ENCODE measurements at places on chromosomes 6 and 20. TPM values are rescaled to one million over a fixed set of nuclear protein-coding genes. Genes with fewer than 3 reads are reported as not detected.

L3MBTL1 gene
- 4.6 TPM for total RNA-seq

GRCh38 chr20:41734506-41734945 lies 116.3 kb upstream of the CHD6 start:
- no peak for DNase-seq

DNA sequence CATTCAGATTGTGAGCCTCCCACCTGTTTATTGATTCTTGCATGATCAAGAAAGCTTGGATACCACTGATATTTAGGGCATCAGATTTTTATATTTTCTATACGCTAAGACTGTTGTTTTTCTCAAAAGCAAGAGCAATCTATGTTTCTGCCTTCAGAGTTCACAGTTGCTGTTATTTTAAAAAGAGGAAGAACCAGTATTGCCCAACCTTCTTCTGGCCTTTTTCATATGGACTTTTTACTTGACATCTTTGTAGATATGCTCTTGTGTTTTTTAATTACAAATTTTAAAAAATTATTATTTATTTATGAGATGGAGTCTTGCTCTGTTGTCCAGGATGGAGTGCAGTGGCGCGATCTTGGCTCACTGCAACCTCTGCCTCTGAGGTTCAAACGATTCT lies 28.9 kb downstream of the SLC17A5 start:
- DNase-seq: no peak

OGFR gene
- total RNA-seq: 45.7 TPM

- no peak for DNase-seq
These were observed 12.6 kb downstream of the DUSP22 start for GRCh38 chr6:304833-305370.

GRCh38 chr20:38723848-38724625 lies at the start of gene SLC32A1:
TSS of gene SLC32A1 (plus strand) at chr20:38724486. CDS start at chr20:38724725, 239 bp downstream.
- DNase-seq: no peak

DNA sequence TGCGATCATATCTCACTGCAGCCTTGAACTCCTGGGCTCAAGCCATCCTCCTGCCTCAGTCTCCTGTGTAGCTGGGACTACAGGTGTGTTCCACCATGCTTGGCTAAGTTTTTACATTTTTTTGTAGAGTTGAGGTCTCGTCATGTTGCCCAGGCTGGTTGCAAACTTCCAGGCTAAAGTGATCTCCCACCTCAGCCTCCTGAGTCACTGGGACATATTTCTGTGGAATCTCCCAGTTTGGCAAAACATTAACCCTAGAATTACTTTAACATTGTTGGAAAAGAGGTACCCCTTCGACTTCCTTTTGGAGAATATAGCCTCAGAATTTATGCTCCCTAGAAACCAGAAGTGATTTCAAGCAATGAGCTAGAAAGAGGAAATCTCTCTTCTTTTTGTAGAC lies 57.2 kb downstream of the SHLD1 start:
- no peak for DNase-seq

EPHA7 gene
- total RNA-seq: not detected

GRCh38 chr6:41475164-41475563 lies 71.0 kb upstream of the FOXP4 start:
- DNase-seq: no peak

SLC22A1 gene
- 0.49 TPM for total RNA-seq

DNA sequence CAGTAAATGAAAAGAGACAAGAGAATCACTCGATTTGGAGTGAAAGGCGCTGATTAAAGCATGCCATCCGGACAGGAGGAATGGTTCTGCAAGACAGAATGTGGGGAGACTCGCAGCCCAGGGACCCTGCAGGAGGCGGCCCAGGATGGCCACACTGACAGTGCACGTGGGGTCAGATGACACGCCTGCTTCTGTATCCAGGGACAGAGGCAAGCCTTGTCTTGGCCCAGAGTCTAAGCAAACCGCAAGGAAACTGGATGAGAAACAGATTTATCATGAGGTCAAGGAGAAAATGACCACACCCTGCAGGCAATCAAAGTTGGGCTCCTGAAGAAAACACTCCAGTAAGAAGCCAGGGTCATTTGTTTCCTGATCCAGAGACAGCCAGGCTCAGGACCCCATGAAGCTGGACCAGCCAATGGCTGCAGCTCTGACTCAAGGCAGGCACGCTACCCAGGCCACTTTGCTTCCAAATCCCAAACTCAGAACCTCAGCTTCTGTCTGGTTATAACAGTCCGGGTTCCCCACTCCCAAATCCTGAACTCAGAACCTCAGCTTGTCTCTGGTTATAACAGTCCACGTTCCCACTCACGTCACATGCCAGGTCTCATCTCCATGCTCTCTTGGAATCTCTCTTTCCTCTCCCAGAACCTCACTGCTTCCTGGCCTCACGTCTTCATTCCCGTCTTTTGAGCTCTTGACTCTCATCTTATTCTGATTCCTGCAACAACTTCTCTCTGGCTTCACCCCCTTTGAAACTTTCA lies 144.9 kb upstream of the THBS2 start:
- no peak for DNase-seq

GRCh38 chr20:57056651-57057050 lies 209.8 kb downstream of the BMP7 start:
- no peak for DNase-seq

DNA sequence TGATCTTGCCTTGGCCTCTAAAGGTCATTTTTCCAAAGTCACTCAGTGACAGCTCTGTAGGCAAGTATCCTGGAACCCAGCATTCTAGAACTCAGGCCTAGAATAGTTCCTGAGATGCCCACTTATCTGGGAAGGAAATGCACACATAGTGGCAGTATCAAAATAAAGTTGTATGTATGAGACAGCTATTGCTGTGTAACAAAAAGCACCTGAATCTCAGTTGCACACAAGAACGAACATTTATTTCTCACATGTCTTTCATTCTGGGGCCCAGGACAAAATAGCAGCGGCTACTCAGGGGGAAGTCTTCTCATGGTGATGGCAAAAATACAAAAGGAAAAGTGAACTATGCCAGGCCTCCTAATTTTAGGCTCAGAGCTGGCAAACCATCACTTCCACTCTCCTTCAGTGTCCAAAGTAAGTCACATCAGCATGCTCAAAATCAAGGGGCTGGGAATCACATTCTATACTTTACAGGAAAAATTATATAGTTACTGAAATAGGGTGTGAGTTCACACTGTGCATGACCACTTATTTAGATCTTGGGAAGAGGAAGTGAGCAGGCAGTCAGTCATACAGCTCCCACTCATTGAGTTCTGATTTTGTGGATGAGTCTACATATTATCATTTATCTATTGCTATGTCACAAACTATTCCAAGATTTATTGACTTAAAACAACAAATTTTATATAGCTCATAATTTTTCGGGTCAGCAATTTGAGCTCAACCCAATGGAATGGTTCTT lies 133.7 kb upstream of the RIN2 start:
- no peak for DNase-seq

OPRM1 gene
- not detected for total RNA-seq

SOX12 gene
- 4.7 TPM for total RNA-seq

GRCh38 chr6:167734662-167735083 lies 92.0 kb upstream of the AFDN start:
- no peak for DNase-seq

KCNK17 gene
- total RNA-seq: not detected

DNA sequence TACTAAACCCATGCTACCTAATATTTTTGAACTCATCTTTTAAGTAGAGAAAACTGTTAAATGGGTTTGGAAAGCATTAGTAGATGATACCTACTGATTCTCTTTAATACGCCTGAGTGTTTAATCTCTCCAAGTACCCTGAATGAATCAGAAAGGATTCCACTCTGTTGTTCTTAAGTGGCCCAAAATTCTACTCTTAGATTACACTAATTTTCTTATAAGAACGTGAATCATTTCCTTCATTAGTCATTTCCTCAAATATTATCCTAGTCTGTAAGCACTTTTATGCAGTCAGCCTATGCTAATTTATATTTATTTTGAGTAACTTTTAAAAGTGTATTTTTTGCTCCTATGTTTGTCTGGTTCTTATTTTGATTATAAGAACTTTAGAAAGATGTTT lies 380.0 kb downstream of the BTBD9 start:
- DNase-seq: no peak

ALDH8A1 gene
- 0.85 TPM for total RNA-seq

GLP1R gene
- total RNA-seq: not detected

DNA sequence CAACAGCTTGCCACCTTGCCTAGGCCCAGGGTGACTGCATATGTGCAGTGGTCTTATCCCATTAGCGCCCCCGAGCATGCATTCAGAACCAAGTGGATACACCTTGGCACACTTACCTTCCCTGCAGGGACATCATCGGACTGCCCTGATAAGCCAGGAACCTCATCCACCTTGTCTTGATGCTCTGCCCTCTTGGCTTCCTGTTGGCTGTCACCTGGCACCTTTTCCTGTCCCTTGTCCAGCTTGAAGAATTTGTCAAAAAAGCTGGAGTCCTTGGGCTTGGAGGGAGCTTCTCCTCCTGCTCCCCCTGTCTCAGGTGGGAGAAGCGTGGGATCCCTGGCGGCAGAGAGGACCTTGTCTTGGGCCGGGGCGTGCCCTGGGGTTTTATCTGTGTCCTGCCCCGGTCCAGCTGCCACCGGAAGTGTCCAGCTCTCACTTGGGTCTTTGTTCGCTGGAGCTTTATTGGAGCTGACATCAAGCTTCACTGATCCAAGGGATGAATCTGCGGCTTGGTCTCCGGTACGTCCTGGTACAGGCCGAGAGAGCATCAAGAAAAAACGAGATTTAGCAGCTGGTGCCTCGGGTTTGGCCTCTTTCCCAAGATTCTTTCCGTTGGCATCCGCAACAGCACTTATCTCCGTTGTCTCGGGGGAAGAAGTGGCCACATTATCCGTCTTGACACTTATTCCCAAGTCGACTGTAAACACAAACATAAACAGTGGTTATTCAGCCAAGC lies 42.0 kb downstream of the BCAS1 start:
- no peak for DNase-seq

GRCh38 chr6:27025351-27025750 lies 222.2 kb upstream of the PRSS16 start:
- DNase-seq: no peak

LZTS3 gene
- total RNA-seq: 0.97 TPM

- no peak for DNase-seq
These were observed 186.8 kb downstream of the PRL start for GRCh38 chr6:22110061-22110460.

EGFL8 gene
- 9.5 TPM for total RNA-seq

IL17F gene
- total RNA-seq: 0.84 TPM

DNA sequence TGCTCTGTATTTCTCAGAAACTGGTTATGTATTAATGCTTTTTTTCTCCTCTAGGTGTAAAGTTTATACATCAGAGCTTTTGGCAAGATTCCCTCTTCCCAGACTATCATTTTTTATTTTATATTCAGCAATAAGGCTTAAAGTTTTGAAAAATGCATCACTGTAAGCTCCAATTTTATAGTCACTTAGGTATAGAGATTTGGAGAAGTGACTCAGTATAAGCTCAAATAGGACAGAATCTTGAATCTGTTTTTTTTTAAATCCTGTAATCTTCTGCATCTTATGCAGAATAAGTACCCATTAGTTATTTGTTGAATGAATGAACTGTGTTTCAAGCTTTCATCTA lies 1.0 kb downstream of the NCOA7 start:
- no peak for DNase-seq

GPLD1 gene
- 0.64 TPM for total RNA-seq

DNA sequence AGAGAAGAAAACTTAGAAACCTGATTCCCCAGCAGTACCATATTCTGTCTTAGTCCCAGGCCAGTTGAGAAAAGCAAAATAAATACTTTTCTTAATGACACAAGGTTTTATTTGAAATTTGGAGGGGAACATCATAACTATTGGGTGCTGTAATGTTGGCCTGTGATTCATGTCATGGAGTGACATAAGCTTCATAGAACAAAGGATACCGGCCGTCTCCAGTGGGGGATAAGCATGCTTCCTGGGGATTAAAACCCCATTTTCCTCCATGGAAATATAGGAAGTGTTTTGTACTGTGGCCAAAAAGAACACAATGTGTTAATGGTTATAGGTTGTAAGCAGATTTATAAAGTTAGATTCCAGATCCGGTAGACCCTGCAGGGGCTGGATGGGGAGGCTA lies 18.0 kb downstream of the MTHFD1L start:
- no peak for DNase-seq

DNA sequence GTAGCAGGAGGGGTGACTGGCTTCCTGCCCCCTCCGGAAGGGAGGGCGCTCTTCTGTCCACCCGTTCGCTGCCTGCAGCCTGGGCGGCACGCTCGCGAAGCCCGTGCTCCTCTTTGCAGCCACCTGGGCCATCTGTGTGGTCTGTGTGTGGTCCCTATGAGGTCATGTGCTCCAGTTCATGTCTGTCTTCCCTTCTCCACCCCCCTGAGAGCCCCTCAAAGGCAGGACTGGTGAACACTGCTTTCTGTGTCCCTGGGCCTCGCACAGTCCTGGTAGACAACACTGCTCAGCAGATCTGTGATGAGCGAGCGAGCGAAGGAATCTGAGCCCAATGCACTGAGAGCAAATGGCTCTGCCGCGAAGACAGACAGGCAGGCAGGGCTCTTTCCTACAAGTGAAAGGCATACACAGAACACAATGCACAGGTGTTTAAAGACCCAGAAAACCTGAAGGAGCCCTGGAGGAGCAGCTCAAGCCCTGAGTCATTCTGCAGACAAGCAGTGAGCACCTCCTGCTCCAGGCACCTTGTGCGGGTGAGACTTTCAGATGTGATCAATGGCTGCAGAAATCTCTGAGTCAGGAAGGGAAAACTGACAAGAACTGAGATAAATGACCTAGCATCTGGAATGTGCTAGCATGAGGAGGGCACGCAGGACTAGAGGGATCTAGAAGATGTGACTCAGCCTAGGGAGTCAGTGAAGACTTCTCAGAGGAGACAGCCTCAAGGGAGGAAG lies 27.1 kb downstream of the PPP1R3G start:
- no peak for DNase-seq

- DNase-seq: no peak
These were observed 568.9 kb upstream of the CITED2 start for GRCh38 chr6:139943391-139943790.

DNA sequence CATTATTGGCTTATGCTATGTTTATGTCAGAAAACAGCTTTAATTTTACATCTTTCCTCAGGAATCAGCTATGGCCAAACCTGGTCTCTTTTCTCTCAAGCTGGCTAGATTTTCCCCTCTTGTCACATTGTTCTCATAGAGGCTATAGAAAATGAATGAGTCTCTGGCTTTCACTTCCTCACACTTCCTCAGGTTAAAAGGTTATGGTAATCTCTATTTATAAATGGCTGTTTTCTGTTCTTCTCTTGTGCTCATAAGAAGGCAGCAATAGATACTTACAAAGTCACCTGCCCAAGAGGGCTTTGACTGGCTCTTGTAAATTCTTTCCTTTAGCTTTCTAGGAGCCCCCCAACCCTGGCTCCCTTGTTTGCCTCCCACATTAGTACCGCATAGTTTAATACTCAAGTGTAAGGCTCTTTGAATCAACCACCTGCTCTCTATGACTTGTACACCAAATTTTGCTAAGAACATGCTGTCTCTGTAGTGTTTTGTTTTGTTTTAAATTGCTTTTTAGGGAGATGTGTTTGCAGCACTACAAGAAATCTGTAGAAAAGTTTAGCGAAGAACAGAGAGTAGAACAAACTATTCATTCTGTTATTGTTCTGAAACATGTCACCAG lies 897.4 kb upstream of the CITED2 start:
- DNase-seq: no peak

All from CD8-positive, alpha-beta memory T cell (primary cell).